Spleen (tissue), 13 donors: ENCODE measurements at places on chromosomes 1 and 21. TPM values are rescaled to one million over a fixed set of nuclear protein-coding genes. Genes with fewer than 3 reads are reported as not detected.

Gene DISC1
- 36.4 TPM for total RNA-seq

- no peaks in the 10 kb centered on the region for H3K27me3 ChIP-seq
- H3K4me3 ChIP-seq = no peak overlapping the region
- no peak for DNase-seq
- peaks cover 100% of the 10 kb centered on the region for H3K4me1 ChIP-seq
- H3K36me3 ChIP-seq = peaks cover 8% of the 10 kb centered on the region
Observed at GRCh38 chr1:156491151-156491949, 9.2 kb downstream of the MEF2D start.

Gene EYA3
- 24.7 TPM for total RNA-seq

- H3K4me1 ChIP-seq = peaks cover 18% of the 10 kb centered on the region
- no peaks in the 10 kb centered on the region for H3K27me3 ChIP-seq
Observed at GRCh38 chr1:38028105-38028591, 15.6 kb downstream of the UTP11 start.

DNA sequence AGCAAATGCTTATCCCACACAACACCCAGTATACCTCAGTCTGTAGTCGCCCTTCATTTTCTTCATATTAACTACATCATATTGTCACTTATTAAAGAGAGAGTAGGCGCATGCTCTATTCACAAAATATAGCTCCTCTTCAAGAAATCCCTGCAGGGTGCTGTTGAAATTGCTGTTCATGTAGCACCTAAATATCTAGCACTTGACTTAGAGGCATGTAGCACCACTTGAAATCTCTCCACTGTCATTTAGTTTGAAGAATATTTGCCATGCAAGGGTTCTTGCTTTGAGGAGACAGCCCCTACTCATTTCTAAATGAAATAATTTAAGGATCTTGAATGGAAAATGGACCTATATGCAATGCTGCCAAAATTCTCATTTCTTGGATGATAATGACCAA lies 20.9 kb upstream of the LRRC8B start:
- H3K4me3 ChIP-seq = no peak overlapping the region
- no peak overlapping the region for H3K27ac ChIP-seq
- no peaks in the 10 kb centered on the region for H3K27me3 ChIP-seq
- H3K36me3 ChIP-seq = no peaks in the 10 kb centered on the region
- no peaks in the 10 kb centered on the region for H3K4me1 ChIP-seq

Gene TPTE
- not detected for total RNA-seq

DNA sequence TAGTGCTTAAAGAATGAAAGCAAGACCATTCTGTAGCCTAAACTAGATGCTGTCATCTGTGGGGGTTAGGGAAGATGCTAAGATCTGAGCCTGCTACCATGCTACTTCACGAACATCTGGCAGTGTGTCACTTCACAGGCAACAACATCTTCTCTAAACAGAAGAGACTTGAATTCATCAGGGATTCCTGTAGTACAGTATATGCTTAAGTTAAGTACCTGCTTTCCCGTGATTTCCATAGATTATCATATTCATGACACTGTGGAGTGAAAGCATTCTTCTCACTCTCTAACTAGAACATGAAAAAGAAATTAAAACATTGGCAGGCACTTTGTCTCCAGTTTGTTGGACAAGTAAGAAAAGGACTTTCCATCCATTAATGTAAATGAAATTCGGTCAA lies 390.9 kb downstream of the PTBP2 start:
- H3K27me3 ChIP-seq = no peaks in the 10 kb centered on the region
- DNase-seq = no peak
- H3K4me3 ChIP-seq = no peak overlapping the region
- H3K36me3 ChIP-seq = peaks cover 11% of the 10 kb centered on the region

Gene SLC35A3
- total RNA-seq = 21.7 TPM

Gene S100A7
- not detected for total RNA-seq

DNA sequence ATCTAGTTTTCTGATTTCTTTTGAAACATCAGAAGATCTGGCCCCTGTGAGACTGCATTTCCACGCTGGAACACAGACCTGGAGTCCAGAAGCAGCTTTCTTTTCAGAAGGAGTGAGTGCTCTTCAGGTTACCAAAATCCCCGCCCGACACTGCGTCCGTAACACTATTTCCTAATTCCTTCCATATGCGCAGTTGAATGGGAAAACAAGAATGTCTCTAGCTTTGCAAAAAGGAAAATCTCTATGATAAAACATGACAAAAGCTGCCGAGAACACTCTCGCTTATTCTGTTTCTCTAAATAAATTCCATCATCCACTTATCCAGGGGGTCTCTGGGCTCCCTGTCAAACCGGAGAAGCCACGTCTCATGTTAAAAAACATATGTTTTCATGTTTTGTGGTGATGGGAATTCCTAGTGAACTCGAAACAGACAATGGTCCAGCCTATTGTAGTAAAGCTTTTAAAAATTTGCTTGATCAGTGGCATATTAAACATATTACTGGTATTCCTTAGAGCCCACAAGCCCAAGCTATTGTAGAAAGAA lies 67.7 kb downstream of the PLD5 start:
- H3K4me1 ChIP-seq = no peaks in the 10 kb centered on the region
- peaks cover 8% of the 10 kb centered on the region for H3K27me3 ChIP-seq
- H3K27ac ChIP-seq = no peak overlapping the region
- no peak overlapping the region for H3K4me3 ChIP-seq
- H3K36me3 ChIP-seq = no peaks in the 10 kb centered on the region
- DNase-seq = no peak

GRCh38 chr21:28221984-28222383 lies 770.7 kb downstream of the LTN1 start:
- no peak overlapping the region for H3K4me3 ChIP-seq
- no peak for DNase-seq
- no peaks in the 10 kb centered on the region for H3K27me3 ChIP-seq
- no peak overlapping the region for H3K27ac ChIP-seq

DNA sequence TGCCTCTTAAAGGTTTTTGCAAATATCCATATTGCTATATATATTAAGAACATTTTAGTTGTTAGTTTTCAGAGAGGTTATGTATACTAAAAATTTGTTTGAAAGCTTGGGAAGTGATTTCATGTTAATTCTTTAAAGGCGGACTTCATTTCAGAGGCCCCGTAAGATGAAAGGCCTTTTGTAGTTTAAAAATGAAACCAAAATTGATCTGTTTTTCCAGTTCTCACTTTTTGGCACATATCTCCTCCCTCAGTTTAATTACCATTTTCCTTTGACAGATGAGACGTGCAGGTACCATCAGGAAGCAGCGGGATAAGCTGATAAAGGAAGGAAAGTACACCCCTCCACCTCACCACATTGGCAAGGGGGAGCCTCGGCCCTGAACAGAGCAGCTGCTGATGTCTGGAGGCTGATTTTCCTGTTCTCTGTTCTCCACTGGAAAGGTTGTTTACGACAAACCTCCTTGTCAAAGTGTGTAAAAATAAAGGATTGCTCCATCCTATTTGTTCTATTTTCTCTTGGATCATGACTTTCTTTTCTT lies 8.0 kb downstream of the NDUFS5 start:
- H3K27ac ChIP-seq = peak overlapping the region; percentile 73
- peaks cover 95% of the 10 kb centered on the region for H3K36me3 ChIP-seq
- H3K27me3 ChIP-seq = no peaks in the 10 kb centered on the region
- DNase-seq = no peak
- H3K4me1 ChIP-seq = peaks cover 46% of the 10 kb centered on the region

DNA sequence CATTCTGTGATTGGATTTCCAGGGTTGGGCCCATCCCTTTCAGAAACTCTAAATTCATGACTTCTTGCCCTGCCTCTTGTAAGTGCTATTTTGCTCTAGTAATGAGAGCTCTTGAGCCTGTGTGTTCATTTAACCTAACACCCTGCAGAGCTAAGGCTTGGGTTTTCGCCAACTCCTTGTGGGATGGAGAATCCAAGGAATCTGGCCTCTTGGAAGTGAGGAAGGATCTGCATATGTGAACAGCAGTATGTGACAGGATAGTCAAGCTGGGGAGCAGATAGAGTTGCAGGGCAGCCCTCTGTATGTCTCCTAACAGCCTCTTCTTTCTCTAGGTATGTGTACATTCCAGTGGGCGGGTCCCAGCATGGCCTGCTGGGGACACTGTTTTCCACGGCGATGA lies 258.9 kb downstream of the HHAT start:
- no peak overlapping the region for H3K4me3 ChIP-seq
- no peaks in the 10 kb centered on the region for H3K27me3 ChIP-seq
- no peak for DNase-seq
- H3K27ac ChIP-seq = no peak overlapping the region
- no peaks in the 10 kb centered on the region for H3K4me1 ChIP-seq

DNA sequence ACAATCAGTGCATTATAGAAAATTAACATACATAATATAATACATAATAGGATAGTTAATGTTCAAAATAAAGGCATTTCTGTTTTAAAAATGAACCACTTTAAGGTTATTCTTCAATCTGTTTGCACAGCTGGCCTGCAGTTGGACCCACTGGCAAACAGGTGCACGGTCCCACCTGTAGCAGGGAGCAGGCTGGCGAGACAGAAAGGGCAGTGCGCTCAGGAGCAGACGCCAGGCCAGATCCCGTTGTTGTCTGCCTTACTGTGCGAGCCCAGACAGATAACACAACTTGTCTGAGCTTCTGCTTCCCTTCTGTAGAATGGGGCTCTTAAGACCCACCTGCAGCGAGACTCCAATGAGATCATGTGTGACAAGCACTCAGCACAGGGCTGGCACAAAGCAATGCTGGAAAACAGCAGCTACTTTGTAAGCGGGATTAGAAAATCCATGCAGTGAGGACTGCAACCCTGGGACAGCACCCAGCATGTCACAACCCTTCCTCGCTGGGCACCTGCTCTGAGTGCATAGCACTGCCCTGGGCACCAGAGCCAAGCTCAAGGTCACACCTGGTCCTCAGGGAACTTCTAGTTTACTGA lies 33.5 kb downstream of the VPS26C start:
- H3K27ac ChIP-seq = no peak overlapping the region
- H3K4me3 ChIP-seq = no peak overlapping the region
- H3K36me3 ChIP-seq = peaks cover 97% of the 10 kb centered on the region
- DNase-seq = no peak
- no peaks in the 10 kb centered on the region for H3K4me1 ChIP-seq

GRCh38 chr1:26833432-26834405 lies 7.2 kb downstream of the ZDHHC18 start:
- H3K4me3 ChIP-seq = no peak overlapping the region
- peaks cover 33% of the 10 kb centered on the region for H3K36me3 ChIP-seq
- H3K27ac ChIP-seq = peak overlapping the region; percentile 92
- H3K4me1 ChIP-seq = peaks cover 77% of the 10 kb centered on the region
- DNase-seq = peak; percentile 97

- H3K4me3 ChIP-seq = no peak overlapping the region
- H3K27ac ChIP-seq = no peak overlapping the region
- H3K4me1 ChIP-seq = no peaks in the 10 kb centered on the region
- DNase-seq = peak; percentile 52
Observed at GRCh38 chr1:11535761-11536572, 57.0 kb downstream of the DISP3 start.

Gene KRTAP22-1
- total RNA-seq = not detected

Gene MSH4
- 0.85 TPM for total RNA-seq

DNA sequence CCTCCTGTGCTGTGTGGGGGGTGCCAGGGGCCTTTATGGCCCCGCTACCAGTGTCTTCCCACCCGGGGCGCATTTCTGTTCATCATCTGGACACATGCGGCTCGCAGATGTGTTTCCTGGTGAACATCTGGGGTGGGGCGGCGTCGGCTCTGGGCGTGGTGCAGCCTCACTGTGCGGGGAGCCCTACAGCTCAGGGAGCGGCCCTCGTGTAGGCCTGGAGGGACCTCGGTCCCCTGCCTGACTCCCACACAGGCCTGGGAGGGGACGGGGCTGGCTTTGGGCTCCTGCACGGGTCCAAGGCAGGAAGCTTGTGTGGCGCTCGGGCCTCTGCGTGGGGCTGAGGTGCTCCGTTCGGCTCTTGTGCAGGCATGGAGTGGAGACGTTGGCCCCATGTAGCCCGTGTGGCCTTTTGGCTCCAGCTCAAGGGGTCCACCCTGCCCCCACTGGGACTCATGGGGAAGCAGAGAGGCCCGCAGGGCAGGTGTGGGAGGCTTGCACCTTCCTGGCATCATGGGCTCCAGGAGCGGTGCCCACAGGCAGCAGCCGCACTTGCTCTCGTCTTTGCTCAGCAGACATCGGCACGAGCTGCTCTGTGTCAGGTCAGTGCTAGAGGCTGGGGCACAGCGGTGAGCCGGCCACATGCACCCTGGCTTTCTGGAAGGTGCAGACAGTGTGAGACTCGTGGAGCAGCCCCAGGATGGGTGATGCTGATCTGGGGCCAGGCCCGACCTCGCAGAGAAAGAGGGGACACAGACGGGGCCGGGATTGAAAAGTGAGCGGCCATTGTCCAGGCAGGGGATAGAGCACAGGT lies 90.1 kb upstream of the ACTRT2 start:
- no peak overlapping the region for H3K27ac ChIP-seq
- no peaks in the 10 kb centered on the region for H3K36me3 ChIP-seq
- no peak overlapping the region for H3K4me3 ChIP-seq

- no peaks in the 10 kb centered on the region for H3K36me3 ChIP-seq
- H3K27me3 ChIP-seq = no peaks in the 10 kb centered on the region
- H3K4me1 ChIP-seq = peaks cover 85% of the 10 kb centered on the region
- no peak for DNase-seq
Observed at GRCh38 chr1:204495777-204496176, 1.2 kb upstream of the PIK3C2B start.

Gene C4BPB
- total RNA-seq = not detected

Gene GJA5
- 6.5 TPM for total RNA-seq

Gene FOXD3
- total RNA-seq = 0.17 TPM

Gene SNRPE
- 47.2 TPM for total RNA-seq

DNA sequence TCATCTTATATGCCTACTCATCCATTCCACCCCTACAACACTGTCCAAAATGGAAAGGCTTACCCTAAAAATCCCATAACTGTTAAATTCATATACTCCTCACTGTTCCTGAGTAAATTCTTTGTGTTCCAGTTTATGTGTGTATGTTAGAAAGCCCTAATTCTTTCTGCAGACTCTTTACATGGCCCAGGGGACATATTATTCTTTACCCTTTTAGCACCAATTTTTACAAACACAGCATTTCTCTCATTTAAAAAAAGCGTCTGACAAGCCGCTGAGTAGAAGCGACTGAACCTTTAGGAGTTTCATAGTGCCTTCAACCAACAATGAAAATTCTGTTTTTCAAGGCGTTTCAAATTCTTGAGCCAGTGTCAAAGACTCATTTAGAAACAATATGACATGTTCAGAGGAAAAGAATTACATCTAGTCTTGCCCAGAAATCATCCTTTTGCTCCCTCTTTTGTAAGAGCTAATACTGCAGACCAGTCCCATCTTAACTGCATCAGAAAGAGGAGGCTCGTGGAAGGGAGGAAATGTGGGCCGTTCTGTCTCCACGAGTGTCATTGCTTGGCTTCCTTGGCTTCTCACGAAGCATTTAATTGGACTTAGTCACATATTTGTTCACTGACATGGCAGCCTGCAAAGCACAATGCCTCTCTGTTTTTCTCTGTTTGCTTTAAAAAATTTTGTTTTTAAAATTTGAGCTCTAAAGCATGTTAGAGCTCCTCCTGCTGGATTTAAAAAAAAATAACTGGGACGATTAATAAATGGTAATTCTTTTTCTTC lies 21.3 kb upstream of the C1orf105 start:
- H3K27ac ChIP-seq = peak overlapping the region; percentile 78
- no peaks in the 10 kb centered on the region for H3K27me3 ChIP-seq
- DNase-seq = no peak

Gene APCS
- not detected for total RNA-seq
